GM12878 (cell line): ENCODE measurements at places on chromosomes 6 and 20. TPM values are rescaled to one million over a fixed set of nuclear protein-coding genes. Genes with fewer than 3 reads are reported as not detected.
A peak's percentile ranks its signal among the peaks of the same experiment; 100 is the strongest.

- no peak for DNase-seq
Measured at GRCh38 chr20:50528804-50529351, 18.7 kb downstream of the PTPN1 start.

GRCh38 chr20:44382641-44383040, 27.1 kb downstream of the HNF4A start:
- no peak for DNase-seq

DNA sequence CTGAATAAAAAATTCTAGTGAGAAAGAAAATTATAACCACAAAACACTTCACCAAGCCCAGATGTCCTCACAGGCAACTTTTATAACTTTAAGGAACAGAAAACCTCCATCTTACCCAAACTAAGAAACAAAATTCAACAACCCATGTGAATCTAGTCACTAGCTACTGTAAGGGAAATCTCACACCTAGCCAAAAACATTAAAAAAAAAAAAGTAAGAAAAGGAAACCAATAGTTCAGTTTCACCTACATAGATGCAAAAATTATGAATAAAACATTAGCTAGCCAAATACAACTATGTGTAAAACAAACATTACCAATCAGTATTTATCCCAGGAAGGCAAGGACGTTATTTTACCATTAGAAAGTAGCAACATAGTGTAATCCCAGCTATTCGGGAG, 35.5 kb upstream of the SLC23A2 start:
- DNase-seq, result no peak

GRCh38 chr6:143701349-143702234, 23.8 kb downstream of the PHACTR2 start:
- DNase-seq, result no peak

- DNase-seq, result peak; percentile 60
Measured at GRCh38 chr6:31734821-31735406, 1.4 kb downstream of the CLIC1 start.

DNA sequence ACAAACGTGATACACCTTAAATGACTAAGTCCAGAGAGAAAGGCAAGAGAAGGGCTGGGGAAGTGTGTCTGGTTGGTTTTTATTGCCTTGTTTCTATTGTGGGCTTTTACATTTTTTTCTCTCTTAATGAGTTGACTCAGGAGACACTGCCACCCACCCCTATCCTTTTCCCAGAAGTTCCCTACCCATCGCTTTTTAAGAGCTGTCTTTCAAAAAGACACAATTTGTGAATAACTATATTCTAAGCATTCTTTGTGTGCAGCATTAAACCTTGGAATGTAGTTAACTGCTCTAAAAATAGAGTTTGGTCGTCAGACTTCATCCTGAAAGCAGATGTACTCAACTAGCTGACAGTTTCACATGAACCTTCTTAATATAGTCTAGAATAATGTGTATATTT, 174.9 kb downstream of the ISM1 start:
- no peak for DNase-seq

DNA sequence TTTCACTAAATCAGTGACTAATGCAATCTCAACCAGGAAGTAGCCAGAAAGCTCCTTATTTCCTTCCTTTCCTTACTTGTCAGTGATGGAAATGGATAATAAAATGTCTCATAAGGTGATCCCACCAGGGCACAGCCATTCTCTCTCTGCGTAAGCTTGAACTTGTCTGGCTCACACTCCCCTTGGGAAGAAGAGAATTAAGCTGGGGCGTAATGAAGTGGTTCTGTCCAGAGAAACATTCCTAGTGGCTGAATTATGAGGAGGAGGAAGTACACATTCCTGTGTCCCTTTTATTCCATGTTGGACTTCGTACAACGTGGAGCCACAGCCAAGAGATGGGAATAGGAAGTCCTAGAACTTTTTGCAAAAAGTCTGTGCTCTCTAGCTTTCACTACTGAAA, 93.7 kb downstream of the MTHFD1L start:
- no peak for DNase-seq

GRCh38 chr6:157054531-157054979, 268.8 kb downstream of the TMEM242 start:
- no peak for DNase-seq

GRCh38 chr20:40536808-40537207, 152.2 kb downstream of the MAFB start:
- DNase-seq, result no peak

DNA sequence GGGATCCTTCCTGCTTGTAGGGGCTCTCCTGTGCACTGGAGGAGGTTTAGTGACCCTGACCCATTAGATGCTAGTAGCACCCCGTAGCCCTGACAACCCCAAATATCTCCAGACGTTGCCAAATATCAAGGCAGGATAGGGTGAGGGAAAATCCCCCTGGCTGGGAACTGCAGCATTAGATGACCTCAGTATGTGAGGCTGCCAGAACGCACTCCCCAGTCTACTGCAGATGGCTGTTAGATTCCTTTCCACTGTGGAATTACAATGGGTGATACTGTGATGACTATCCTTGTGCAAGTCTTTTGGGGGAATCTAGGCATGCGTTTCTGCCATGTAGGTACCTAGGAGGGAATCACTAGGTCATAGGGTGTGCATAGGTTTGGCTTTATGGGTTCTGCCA, 226.3 kb upstream of the KCNG1 start:
- no peak for DNase-seq

- no peak for DNase-seq
Measured at GRCh38 chr6:39909701-39910100, 24.6 kb downstream of the MOCS1 start.

DNA sequence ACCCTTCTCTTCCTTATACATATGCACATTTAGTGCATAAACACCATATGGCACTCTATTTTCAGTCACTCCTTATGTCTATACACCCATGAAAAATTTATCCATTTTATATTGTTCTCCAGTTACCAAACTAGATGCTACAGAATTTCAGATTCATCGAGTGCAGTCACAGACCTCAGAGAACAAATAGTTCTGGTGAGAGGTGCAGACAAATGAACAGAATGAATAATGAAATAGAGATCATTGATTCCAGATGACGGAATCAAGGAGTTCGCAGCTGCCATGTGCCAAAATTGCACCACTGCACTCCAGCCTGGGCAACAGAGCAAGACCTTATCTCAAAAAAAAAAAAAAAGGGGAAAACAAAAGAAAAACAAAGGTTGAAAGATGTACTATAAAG, 214.8 kb upstream of the CEP162 start:
- DNase-seq, result no peak

GRCh38 chr6:133248241-133249001, 7.3 kb downstream of the EYA4 start:
- no peak for DNase-seq

- DNase-seq, result no peak
Measured at GRCh38 chr20:48265791-48266190, 480.5 kb upstream of the SULF2 start.

DNA sequence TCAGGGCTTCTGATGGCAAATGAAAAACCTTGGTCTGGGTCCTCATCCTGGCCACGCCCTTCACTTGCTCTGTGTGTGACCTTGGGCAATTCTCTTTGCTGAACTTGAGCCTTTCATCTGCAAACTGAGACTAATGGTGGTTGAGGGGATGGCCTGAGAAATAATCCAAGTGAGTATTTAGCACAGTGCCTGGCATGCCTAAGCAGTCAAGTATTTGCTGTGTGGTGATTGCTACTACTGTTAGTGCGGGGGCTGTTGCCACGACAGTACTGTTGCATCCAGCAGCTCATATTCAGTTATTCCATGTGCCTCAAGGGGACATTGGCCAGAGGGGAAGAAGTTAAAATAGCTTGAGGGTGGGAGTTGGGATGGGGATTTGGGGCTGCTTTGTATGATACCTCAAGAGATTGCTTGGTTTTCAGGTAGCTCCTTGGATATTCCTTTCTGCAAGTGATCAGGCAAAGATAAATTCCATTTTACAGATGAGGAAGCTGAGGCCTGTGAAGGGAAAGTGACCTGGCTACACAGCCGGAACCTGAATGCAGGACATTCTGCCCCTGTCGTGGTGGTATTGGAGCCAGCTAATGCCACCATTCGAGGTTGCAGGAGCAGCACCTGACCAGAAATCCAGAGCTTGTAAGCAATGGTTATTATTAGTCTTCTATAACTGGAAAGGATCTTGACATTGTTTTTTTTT, 45.1 kb upstream of the EPB41L1 start:
- DNase-seq, result no peak

DNA sequence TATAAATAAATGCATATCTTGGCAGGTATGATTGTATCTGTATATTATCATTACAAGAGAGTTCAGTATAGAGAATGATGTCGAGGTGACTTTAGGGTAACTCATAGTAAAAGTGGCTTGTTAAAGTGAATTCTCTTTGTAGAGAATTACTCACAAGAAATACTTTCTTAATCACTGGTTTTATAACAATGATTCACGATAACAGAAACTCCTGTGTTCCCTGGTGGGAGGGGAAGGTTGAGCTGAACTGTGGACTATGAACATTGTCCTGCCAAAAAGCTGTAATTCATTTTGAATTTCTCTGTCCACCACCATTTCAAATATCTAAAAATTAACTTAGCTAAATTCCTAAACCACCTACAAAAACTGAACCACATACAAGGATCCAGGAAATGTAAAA, 7.7 kb downstream of the TPMT start:
- no peak for DNase-seq

DNA sequence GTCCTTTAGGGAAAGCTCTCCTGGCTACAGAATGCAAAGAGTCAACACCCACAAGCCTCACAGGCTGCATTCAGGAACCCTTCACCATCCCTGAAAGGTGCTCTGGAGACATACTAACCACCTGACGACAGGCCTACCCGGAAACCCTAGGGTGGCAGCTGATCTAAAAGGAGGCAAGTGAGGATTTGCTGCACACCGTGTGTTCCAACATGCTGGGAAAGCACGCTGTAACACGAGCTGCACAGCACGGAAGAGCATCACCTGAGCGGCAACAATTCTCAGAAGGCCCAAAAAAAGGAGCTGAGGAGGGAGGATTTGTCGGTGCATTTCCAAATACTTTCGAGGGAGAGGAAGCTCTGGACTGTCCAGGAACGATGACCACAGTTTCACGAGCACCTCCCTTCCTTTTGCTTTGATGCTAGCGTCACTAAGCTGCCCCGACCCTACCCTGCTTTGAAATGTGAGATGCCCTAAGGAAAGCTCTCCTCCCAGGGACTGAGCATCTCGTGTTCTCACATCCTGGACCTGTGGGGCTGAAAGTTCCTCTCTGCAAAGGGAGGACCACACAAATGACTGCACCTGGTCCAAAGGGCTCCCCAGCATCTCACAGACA, 87.0 kb downstream of the PPP1R3G start:
- no peak for DNase-seq

- no peak for DNase-seq
Measured at GRCh38 chr6:81764531-81764930, 12.1 kb upstream of the TENT5A start.

- DNase-seq, result no peak
Measured at GRCh38 chr6:168292826-168293225, 26.8 kb downstream of the DACT2 start.

- no peak for DNase-seq
Measured at GRCh38 chr6:25713824-25714223, 40.7 kb upstream of the SLC17A4 start.

DNA sequence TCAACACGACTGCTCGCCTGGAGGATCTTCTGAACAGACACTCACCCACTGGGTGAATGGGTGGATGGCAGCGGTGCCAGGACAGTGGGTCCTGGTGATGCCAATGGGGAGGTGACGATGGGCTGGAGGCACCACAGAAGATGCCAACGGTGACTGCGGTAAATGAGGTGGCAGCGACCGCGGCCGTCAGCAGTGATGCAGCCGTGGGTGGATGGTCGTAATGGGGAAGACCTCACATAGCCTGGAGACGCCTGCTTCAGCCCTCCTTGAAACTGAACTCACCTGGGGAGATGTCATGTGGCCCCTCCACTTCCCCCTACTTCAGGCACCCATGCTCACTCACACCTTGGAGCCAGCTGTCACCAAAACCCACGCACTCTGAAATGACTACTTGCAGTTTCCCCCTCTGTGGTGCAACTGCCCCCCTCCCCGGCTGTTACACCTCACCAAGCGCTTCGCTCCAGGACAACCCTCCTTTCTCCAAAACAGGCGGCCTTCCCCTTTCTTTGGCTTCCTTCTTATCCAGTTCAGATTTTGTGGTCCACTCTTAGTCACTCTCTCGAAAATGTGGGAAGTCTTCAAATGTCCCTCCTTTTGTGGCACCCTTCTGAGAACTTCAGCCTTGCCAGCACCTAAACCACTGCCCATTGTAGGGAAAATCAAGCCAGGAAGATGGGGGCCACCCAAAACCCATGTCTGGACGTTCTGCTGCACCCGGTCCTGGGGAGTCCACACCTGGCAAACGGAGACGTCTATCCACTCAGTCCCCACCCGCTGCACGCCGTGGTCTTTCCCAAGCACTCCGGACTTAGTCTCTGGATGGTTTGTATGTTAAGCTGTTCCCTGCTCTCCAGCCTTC, 10.4 kb upstream of the ABHD16B start:
- peak; percentile 83 for DNase-seq

GRCh38 chr20:45157962-45158361, 16.7 kb upstream of the PI3 start:
- DNase-seq, result no peak

- no peak for DNase-seq
Measured at GRCh38 chr6:126701676-126702560, 362.0 kb downstream of the CENPW start.

GRCh38 chr20:33092361-33092760, 12.9 kb downstream of the BPIFB4 start:
- DNase-seq, result no peak

GRCh38 chr20:2331901-2332565, 36.2 kb downstream of the TGM3 start:
- no peak for DNase-seq

- DNase-seq, result no peak
Measured at GRCh38 chr20:53800883-53801604, 207.4 kb upstream of the ZNF217 start.

- no peak for DNase-seq
Measured at GRCh38 chr6:157316871-157317814, 6.2 kb downstream of the TMEM242 start.

DNA sequence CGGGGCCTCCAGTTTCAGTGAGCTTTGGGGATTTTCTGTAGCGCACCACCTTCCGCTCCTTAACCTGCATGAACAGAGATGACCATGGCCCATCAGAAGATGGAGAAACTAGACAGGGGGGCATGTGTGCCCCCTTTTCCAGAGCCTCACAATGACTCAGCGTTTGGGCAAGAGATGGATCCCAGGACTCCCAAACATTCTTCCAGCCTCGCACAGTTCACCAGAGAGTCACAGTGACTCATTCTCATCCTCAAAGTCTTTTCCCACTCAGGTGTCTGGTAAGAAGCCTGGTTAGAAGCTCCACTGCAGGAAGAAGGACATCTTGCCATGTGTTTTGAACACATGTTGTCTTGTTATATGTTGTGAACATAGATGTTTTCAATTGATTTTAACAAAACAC, 76.2 kb upstream of the FRMD1 start:
- DNase-seq, result no peak

The EMILIN3 gene
- not detected in 2 replicates for polyA plus RNA-seq

The TTI1 gene
- 35.8 and 39.8 TPM in 2 replicates for polyA plus RNA-seq

The MAP7 gene
- 0.09 TPM in 1 of 2 replicates, not detected in the other for polyA plus RNA-seq

The TMC2 gene
- polyA plus RNA-seq, result not detected in 2 replicates

The OR2H1 gene
- polyA plus RNA-seq, result not detected in 2 replicates

The ARMC2 gene
- polyA plus RNA-seq, result not detected in 2 replicates

The GCNT2 gene
- 8.7 and 11.0 TPM in 2 replicates for polyA plus RNA-seq

The C4A gene
- polyA plus RNA-seq, result 0.40 and 0.72 TPM in 2 replicates

The SLC35F1 gene
- polyA plus RNA-seq, result not detected in 2 replicates
